Esophagus squamous epithelium (tissue), 5 donors: ENCODE measurements at places on chromosomes 6 and 20.

DNA sequence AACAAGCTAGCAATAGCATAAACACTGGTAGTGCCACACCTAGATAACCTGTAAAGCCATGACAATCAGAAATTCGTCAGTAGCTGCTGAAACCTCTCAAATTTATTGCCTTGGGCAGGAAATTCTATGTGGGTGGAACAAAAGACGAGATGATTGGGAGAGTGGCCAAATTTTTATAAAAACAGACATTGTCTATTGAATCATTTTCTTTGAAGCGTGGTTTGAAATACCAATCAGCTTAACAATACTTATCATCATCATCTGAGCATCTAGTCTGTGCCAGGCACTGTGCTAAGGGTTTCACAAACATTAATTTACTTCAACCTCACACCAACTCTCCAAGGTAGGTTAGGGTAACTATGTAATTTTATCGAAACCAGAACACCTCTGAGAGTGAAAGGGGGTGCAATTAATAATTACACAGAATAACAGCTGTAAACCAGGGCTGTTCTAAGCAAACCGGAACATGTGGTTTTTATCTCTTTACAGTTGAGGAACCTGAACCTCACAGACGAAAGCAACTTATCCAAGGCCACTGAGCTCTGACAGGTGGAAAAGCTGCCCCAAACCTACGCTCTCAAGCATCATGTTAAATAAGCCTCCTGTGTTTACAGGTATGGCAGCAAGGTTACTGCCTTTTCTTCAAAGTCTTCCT is 43.4 kb downstream of the NHSL1 start:
- peak overlapping the region; percentile 36 for H3K27ac ChIP-seq
- no peak for DNase-seq
- no peak overlapping the region for H3K4me3 ChIP-seq
- H3K36me3 ChIP-seq: no peaks in the 10 kb centered on the region
- no peaks in the 10 kb centered on the region for H3K4me1 ChIP-seq

GRCh38 chr6:136284909-136285308 is 4.7 kb downstream of the BCLAF1 start:
- H3K4me1 ChIP-seq: peaks cover 88% of the 10 kb centered on the region
- no peak overlapping the region for H3K4me3 ChIP-seq
- no peak overlapping the region for H3K27ac ChIP-seq
- H3K36me3 ChIP-seq: no peaks in the 10 kb centered on the region
- H3K27me3 ChIP-seq: no peaks in the 10 kb centered on the region

DNA sequence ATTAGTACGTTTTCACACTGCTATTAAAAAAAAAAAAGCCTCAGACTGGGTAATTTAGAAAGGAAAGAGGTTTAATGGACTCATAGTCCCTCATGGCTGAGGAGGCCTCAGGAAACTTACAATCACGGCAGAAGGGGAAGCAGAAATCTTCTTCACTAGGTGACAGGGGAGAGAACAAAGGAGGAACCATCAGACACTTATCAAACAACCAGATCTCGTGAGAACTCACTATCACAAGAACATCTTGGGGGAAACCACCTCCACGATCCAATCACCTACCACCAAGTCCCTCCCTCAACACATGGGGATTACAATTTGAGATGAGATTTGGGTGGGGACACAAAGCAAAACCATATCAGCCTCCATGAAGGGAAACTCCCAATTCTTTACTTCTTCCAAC is 85.2 kb upstream of the MAFB start:
- H3K36me3 ChIP-seq: no peaks in the 10 kb centered on the region
- no peaks in the 10 kb centered on the region for H3K4me1 ChIP-seq
- H3K4me3 ChIP-seq: no peak overlapping the region
- no peaks in the 10 kb centered on the region for H3K27me3 ChIP-seq
- no peak overlapping the region for H3K27ac ChIP-seq

DNA sequence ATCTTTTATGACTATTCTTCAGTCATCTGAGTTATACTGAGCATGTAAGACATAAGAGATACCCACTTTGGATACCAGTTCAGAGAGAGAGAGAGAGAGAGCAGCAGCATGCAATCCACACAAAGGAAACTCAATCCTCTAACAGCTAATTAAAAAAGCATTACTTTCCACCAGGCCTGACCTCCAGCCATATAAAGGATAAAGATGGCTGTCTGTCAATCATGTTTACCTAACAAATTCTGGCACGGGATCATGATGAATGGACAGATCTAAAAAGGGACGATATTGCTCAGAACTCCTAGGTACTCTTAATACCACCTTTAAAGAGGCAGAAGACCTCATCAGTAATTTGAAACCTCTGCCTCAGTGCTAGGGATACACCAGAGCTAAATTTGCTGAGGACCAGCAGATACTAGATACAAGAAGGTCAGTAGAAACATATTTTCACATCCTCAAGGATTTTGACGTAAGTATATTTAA is 159.2 kb downstream of the RPS12 start:
- H3K27ac ChIP-seq: no peak overlapping the region
- H3K36me3 ChIP-seq: no peaks in the 10 kb centered on the region
- no peaks in the 10 kb centered on the region for H3K27me3 ChIP-seq
- no peaks in the 10 kb centered on the region for H3K4me1 ChIP-seq
- no peak for DNase-seq
- H3K4me3 ChIP-seq: no peak overlapping the region

GRCh38 chr6:36340618-36341454 is 4.1 kb upstream of the BNIP5 start:
- DNase-seq: no peak
- H3K27me3 ChIP-seq: no peaks in the 10 kb centered on the region
- no peak overlapping the region for H3K27ac ChIP-seq
- no peaks in the 10 kb centered on the region for H3K4me1 ChIP-seq
- peak overlapping the region; percentile 16 for H3K4me3 ChIP-seq
- H3K36me3 ChIP-seq: no peaks in the 10 kb centered on the region

GRCh38 chr6:26197933-26198721 is 110.9 kb downstream of the HFE start:
- no peak for DNase-seq
- H3K4me1 ChIP-seq: peaks cover 5% of the 10 kb centered on the region
- H3K27ac ChIP-seq: peak overlapping the region; percentile 98
- peak overlapping the region; percentile 44 for H3K4me3 ChIP-seq

DNA sequence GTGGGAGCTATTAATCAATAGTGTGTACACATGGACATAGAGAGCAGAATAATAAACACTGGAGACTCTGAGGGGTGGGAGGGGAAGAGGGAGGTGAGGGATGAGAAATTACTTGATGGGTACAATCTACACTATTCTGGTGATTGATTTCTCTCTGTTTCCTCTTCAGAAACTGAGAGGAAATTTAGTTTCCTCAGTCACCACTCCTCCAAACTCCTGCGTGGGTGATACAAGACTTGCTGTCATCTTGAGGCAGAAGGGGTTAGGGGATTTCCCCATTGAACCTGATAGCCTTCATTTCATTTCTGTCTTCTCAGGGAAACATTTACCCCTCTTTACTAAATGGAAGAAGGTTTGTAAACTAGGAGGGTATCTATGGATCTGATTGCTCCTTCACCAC is 84.3 kb upstream of the ESR1 start:
- no peak for DNase-seq
- no peaks in the 10 kb centered on the region for H3K36me3 ChIP-seq
- H3K4me3 ChIP-seq: no peak overlapping the region
- no peak overlapping the region for H3K27ac ChIP-seq
- H3K27me3 ChIP-seq: no peaks in the 10 kb centered on the region
- H3K4me1 ChIP-seq: no peaks in the 10 kb centered on the region

GRCh38 chr20:38447931-38448675 is 13.0 kb upstream of the SNHG17 start:
- H3K27ac ChIP-seq: no peak overlapping the region
- H3K36me3 ChIP-seq: no peaks in the 10 kb centered on the region
- H3K4me1 ChIP-seq: peaks cover 10% of the 10 kb centered on the region
- no peak for DNase-seq

DNA sequence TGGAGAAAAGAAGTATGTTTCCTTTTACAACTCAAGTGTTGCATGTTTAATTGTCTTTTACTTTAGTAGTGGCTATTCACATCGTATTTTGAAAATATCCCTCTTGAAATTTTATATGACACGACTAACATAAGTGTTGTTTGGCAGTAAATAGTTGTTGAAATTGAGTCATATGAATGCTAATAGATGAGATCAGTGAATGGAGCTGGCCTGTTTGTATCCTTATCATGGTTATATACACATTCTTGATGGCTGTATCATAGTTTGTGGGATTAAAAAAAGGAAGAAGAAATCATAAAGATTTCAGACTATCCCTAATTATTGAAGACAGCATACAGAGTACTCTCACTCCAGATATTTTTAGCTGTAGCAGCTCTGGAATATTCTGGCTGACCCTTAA is 8.2 kb upstream of the RAE1 start:
- H3K4me3 ChIP-seq: no peak overlapping the region
- no peaks in the 10 kb centered on the region for H3K27me3 ChIP-seq
- H3K27ac ChIP-seq: no peak overlapping the region
- no peak for DNase-seq
- H3K36me3 ChIP-seq: no peaks in the 10 kb centered on the region

GRCh38 chr6:108799791-108800190 is 48.4 kb upstream of the ARMC2 start:
- H3K27ac ChIP-seq: no peak overlapping the region
- peaks cover 17% of the 10 kb centered on the region for H3K4me1 ChIP-seq
- H3K4me3 ChIP-seq: no peak overlapping the region
- H3K27me3 ChIP-seq: no peaks in the 10 kb centered on the region

- H3K4me1 ChIP-seq: peaks cover 11% of the 10 kb centered on the region
- H3K27me3 ChIP-seq: no peaks in the 10 kb centered on the region
- H3K36me3 ChIP-seq: no peaks in the 10 kb centered on the region
- H3K4me3 ChIP-seq: no peak overlapping the region
These were observed 378.1 kb downstream of the BTBD9 start for GRCh38 chr6:38261626-38262025.
